ENCODE measurements at places on chromosomes 13 and 19.
A peak's percentile ranks its signal among the peaks of the same experiment; 100 is the strongest.

GRCh38 chr19:47428177-47428894 lies 9.0 kb upstream of the MEIS3 start:
- DNase-seq = peak; percentile 85

DNA sequence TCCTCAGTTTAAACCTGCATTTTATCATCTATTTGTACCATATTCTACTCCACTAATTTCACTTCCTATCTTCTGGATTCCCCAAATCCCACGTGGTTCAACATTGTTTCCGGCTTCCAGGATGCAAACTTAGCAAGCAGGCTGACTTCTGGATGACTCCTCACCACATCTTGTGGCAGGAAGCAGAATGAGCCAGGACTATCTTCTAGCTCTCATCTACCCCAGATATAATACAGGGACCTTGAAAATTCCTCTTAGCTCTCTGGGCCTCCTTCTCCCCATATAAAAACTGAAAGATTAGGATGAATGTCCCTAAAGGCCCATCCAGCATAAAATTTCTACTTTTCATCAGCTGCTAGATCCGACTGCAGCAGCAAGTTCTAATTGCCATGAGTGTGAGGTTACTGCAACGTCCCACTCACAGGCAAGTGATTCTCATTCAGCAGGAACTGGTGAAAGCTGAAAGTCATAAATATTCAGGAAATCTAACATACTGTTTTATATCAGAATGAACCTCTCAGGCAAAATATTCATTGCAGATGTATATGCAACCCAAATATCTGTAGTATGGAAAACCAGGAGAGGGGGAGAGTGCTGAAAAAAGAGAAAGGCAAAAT lies 93.4 kb downstream of the KCTD12 start:
- DNase-seq = no peak

GRCh38 chr13:40589285-40590109 lies 76.9 kb downstream of the FOXO1 start:
- no peak for DNase-seq

DNA sequence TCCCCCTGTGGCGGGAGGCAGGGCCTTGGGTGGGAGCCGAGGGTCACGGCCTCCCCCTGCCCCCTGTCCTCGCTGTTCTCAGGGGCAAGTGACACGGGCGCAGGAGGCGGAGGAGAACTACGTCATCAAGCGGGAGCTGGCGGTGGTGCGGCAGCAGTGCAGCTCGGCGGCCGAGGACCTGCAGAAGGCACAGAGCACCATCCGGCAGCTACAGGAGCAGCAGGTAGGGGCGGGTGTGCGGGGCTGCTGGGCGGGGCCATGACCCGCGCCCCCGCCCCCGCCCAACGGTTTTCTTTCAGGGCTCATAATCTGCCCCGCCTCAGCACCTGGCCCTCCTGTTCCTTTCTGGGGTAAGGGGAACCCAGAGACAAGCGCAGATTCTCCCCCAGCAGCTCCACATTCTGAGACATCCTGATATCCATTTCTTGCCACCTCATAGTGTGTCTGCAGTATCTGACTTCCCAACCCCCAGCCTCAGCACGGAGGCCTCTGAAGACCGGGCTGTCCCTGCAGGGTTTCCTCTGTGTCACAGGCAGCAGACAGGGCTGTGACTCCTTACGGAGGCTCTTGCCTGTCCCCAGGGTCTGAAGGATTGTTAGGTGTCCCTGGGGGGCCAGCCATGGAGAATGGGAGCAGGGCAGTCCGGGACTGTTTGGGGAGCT lies 15.9 kb downstream of the PRR36 start:
- DNase-seq = no peak

DNA sequence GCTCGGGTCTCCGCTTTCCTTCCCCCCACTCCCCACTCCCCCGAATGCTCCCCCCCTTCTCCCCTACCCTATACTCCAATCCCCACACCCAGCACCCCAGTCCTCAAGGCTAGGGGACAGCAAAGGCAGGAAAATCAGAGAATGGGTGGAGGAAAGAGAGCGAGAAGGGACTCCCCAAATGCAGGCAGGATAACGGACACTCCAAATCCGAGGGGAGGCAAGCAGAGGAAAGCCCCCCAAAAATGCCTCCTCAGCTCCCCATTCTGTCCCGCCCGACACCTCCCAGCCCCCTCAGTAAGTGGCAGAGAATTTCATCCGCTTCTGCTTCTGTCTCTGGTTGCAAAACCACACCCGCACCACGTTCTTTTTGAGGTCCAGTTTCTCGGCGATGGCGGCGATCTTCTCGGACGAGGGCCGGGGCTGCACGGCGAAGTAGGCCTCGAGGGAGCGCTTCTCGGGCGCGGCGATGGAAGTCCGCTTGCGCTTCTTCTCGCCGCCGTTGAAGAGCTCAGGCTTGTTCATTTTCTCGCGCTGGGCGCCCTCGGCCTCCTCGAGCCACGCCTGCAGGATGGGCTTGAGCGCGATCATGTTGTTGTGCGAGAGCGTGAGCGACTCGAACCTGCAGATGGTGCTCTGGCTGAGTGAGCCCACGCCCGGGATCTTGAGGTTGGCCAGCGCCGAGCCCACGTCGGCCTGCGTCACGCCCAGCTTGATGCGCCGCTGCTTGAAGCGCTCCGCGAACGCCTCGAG lies 2.1 kb downstream of the POU4F1 start:
- no peak for DNase-seq

- DNase-seq = no peak
Observed at GRCh38 chr19:43489310-43489709, 15.2 kb downstream of the PHLDB3 start.

All from stimulated activated CD4-positive, alpha-beta T cell treated with anti-CD3 and anti-CD28 coated beads, Interleukin-2, amount 100 ng/mL, for 24 hours (primary cell).